ENCODE measurements at places on chromosomes 13 and 19. TPM values are rescaled to one million over a fixed set of nuclear protein-coding genes. Genes with fewer than 3 reads are reported as not detected.

Gene CYP4F12
- not detected for total RNA-seq

Gene LILRA2
- total RNA-seq = not detected

Gene ARL11
- 8.3 TPM for total RNA-seq

Gene ZNF208
- total RNA-seq = not detected

Gene LAIR2
- not detected for total RNA-seq

Gene LAIR1
- total RNA-seq = 0.15 TPM

Gene ODAD3
- not detected for total RNA-seq

Gene LRRC63
- not detected for total RNA-seq

Gene ZNF439
- 16.5 TPM for total RNA-seq

Gene ZSWIM9
- 2.3 TPM for total RNA-seq

Gene TMEM161A
- 24.9 TPM for total RNA-seq

Gene TCF3
- total RNA-seq = 91.5 TPM

Gene PRR12
- total RNA-seq = 12.8 TPM

Gene KIR2DL3
- total RNA-seq = not detected

Gene MCF2L
- total RNA-seq = not detected

Gene TINCR
- total RNA-seq = not detected

Gene C1QTNF9
- not detected for total RNA-seq

Gene NAXD
- 20.6 TPM for total RNA-seq

DNA sequence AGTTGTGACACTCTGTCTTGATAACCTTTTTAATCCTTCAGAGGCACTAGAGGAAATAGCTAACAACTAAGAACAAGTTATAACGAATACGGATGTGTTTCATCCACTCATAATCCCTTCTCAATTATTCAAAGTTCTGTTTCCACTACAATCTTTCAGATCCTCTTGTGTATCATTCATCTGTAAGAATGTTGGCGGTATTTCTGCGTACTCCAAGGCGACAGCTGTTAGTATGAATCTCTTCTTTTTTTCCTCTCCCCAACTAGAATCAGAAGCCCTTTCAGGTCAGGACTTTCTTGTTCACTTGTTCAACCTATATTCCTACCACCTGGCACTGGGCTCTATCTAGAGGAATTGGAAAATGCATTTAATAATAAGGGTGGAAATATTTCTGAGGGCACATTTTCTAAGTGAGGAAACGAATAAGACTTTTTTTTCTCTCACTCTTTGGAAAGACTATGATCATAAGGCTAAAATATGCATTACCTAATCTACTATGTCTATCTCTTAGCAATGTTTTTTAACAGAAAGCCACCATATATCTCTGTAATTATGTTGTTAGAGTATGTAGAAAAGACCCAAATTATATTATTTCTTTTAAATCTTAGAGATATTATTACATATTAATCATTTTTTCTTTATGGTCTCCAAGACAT is 492.9 kb downstream of the PCDH20 start:
- no peak for DNase-seq

DNA sequence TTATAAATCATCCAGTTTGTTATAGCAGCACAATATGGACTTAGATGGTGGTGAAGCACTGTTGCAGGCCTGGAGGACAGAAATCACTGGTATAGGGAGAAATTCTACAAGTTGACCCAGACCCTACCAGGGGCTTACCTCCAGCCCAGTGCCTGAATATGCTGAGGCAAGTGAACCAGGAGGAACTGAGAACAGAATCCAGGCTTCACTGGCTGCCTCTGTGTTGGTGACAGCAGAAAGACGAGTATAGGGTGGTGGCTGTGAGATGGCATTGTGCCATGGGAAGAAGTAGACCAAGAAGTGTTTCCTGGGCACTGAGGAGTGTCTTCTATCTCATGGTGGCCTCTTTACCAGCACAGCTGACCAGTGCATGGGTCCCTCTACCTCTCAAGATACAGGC is 15.9 kb upstream of the EID2 start:
- DNase-seq = no peak

DNA sequence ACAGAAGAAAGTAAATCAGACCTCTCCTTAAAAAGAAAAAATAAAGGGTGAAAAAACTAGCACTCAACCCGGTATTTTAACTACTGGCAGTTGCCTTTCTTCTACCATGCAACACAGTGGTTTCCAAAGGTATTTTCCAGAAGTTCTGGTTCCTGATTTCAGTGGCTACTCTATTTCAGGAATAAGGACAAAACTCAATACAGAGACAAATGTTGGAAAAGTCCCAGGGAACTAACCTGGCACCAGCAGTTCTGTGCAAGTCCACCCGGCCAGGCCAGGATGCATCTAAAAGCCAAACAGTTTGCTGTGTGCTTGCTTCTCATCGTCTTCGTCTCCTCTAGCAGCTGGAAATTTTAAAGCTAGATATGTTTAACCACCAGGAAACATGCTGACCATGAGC is 52.5 kb downstream of the FOXO1 start:
- no peak for DNase-seq

- no peak for DNase-seq
Observed at GRCh38 chr19:48686088-48686487, 9.7 kb upstream of the FUT2 start.

- peak; percentile 81 for DNase-seq
Observed at GRCh38 chr19:4534836-4535658, at the start of gene PLIN5. Gene PLIN5 (minus strand): TSS chr19:4535224. CDS start chr19:4534074, 1,150 bp downstream.

GRCh38 chr13:79867254-79867653 is 386.3 kb downstream of the NDFIP2 start:
- no peak for DNase-seq

GRCh38 chr19:12156223-12157058 is at the start of gene ZNF625:
Gene ZNF625 (minus strand): TSS chr19:12156734. CDS start chr19:12156558, 176 bp downstream.
- peak; percentile 90 for DNase-seq

GRCh38 chr13:84609716-84610115 is 727.4 kb upstream of the SLITRK1 start:
- no peak for DNase-seq

GRCh38 chr19:13839130-13839937 is 37.6 kb upstream of the NANOS3 start:
- peak; percentile 81 for DNase-seq

- no peak for DNase-seq
Observed at GRCh38 chr13:21696865-21697448, 26.1 kb downstream of the FGF9 start.

- no peak for DNase-seq
Observed at GRCh38 chr19:35403116-35403760, 32.4 kb downstream of the GPR42 start.

GRCh38 chr13:110200276-110200870 is 106.6 kb downstream of the COL4A1 start:
- no peak for DNase-seq

DNA sequence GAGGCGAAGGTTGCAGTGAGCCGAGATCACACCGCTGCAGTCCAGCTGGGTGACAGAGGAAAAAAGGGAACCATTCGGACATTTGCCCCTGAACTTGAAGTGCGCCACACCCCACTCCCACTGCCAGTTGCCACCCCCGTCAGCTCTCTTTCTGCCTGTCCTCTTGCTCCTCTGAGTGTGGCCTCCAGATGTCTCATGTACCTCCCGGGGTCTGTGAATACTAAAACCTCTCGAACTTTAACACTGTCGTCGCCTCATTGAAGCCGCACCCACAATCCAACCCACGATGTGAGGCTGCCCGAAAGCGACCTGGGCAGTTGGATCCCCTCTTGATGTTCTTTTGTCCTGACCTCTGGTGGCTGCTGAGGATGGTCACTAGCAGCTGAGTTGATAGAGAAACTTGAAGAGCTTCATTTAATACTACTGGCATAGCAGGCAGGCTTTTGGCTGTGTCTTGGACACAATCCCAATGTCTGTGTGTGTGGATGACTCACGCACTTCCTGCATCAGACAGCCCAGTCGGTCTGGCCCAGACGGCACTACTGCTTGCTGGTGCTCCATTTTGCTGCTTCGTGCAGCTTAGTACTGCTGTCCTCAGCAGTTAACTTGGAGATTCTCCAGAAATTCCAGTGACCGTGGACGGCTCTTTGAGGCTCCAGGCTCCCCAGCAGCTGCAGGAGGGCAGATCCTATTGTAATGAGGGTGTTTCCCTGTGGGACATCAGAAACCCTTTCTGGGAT is 4.2 kb downstream of the FPR3 start:
- no peak for DNase-seq

DNA sequence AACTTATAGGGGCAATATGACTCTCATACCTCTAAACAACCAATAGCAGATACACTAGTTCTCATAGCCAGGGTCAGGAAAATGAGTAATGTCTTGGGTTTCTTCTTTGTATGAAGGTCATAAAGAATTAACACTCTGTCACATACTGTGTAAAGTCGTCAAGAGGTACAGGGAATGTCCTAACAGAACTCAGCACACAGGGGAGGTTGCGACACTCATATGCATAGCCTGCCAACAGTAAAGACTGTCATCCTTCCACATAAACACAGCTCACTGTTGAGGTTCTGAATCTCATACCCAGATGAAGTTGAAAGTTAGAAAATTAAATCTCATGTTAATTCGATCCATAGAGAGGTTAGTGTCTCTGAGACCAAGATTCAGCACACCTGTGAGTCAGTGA is 34.2 kb upstream of the ZNF254 start:
- no peak for DNase-seq

DNA sequence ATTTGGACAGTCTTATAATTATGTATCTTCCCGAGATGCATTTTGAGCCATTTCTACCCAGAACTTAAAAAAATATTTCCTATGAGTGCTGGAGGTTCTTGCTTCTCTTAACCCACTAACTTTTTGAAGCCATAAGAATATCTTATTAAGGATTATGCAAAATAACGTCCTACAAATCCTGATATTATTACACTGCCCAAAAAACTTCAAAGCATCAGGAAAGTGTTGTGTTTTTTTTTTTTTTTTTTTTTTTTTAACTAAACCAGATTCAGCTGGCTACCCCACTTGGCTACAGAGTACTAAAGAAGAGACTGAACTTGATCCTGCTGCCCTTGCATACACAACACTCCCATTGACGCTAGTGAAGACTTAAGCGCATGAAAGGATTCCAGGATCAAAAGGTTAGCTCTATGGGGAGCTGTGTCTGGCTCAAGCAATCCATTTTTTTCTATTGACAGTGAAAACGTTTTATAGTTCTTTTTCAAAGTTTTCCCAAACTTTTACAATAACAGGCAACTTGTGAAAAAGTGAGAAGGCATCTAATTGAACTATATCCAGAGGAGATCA is 141.4 kb downstream of the KCNRG start:
- no peak for DNase-seq

- DNase-seq = no peak
Observed at GRCh38 chr13:41117869-41118268, 14.7 kb downstream of the KBTBD6 start.

- DNase-seq = no peak
Observed at GRCh38 chr19:10690341-10690781, 10.9 kb upstream of the QTRT1 start.

- no peak for DNase-seq
Observed at GRCh38 chr19:49133621-49134454, 14.5 kb downstream of the PPFIA3 start.

DNA sequence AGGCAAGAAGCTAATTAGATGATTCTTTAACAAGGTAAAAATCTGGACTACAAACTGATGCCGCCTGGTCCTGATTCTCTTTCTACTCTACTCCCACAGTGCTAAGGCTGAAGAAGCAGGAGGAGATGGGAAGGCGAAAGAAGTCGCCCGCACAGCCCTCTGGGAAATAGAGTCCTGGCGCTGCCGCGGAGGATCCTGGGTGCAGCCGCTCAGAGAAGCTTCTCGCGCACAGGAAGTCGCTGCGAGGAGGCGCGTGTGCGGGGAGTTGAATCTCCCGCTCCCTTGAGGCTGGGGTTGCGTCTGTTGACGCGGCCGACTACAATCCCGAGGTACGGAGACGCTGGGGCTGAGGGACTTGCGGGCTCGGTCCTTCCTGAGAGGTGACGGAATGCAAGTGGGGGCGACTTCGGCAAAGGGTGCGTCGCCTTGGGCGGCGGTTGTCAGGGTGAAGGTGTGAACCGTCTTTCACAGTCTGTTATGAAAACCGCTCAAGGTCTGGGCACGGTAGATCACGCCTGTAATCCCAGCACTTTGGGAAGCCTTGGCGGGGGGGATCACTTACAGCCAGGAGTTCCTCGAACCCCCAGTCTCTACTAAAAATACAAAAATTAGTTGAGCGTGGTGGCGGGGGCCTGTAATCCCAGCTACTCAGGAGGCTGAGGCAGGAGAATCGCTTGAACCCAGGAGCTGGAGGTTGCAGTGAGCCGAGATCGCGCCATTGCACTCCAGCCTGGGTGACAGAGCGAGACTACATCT is at the start of gene ZNF473:
Gene ZNF473, plus strand, starts transcription at position 212 of the 756 bp plus-strand sequence. CDS start 5,078 bp downstream, outside the sequence.
- DNase-seq = peak; percentile 99

DNA sequence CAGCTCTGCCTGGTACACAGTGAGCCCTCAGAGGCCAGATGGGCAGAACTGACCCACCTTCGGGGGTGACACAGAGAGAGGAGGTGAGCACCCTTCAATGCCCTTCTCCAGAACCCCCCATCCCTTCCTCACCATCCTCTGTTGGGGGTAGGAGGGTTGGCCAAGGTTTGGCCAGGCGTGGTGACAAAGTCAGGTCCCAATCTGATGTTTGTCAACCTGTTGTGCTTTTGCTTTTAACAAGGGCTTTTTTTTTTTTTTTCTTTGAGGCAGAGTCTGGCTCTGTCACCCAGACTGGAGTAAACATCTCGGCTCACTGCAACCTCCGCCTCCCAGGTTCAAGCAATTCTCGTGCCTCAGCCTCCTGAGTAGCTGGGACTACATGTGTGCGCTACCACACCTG is 7.3 kb downstream of the PTGIR start:
- DNase-seq = no peak
